HepG2 (cell line): ENCODE measurements at places on chromosomes 5 and 9. TPM values are rescaled to one million over a fixed set of nuclear protein-coding genes. Genes with fewer than 3 reads are reported as not detected.
A peak's percentile ranks its signal among the peaks of the same experiment; 100 is the strongest.

Gene SPAAR
- 0.07 TPM in 1 of 2 replicates, not detected in the other for total RNA-seq

Gene NSG2
- not detected in 2 replicates for total RNA-seq

Gene OTULINL
- total RNA-seq: 0.36 and 0.40 TPM in 2 replicates

Gene ADAMTS13
- total RNA-seq: 0.69 and 0.91 TPM in 2 replicates

Gene NEURL1B
- total RNA-seq: 0.09 and 0.11 TPM in 2 replicates

Gene RLN2
- total RNA-seq: not detected in 2 replicates

Gene SPATA31D4
- not detected in 2 replicates for total RNA-seq

Gene ARAP3
- 0.07 TPM in 1 of 2 replicates, not detected in the other for total RNA-seq

DNA sequence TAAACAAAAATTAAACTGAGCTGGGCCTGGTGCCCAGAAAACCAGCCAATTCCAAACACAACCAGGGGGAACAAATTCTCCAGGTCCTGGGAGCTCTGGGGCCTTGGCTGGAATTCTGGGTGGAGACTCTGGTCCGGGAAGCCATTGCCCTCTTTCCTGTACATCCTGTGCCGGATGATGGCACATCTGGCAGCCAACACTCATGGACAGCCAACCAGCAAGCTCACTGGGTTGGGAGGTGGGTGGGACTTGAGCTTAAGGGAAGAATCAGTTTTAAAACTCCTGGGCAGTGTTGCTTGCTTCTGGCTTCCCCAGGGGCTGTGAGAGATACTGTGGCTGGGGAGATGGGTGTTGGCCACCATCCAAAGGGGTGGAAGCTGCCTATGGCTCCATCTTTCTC is 56.1 kb downstream of the PCDH1 start:
- no peak for DNase-seq

DNA sequence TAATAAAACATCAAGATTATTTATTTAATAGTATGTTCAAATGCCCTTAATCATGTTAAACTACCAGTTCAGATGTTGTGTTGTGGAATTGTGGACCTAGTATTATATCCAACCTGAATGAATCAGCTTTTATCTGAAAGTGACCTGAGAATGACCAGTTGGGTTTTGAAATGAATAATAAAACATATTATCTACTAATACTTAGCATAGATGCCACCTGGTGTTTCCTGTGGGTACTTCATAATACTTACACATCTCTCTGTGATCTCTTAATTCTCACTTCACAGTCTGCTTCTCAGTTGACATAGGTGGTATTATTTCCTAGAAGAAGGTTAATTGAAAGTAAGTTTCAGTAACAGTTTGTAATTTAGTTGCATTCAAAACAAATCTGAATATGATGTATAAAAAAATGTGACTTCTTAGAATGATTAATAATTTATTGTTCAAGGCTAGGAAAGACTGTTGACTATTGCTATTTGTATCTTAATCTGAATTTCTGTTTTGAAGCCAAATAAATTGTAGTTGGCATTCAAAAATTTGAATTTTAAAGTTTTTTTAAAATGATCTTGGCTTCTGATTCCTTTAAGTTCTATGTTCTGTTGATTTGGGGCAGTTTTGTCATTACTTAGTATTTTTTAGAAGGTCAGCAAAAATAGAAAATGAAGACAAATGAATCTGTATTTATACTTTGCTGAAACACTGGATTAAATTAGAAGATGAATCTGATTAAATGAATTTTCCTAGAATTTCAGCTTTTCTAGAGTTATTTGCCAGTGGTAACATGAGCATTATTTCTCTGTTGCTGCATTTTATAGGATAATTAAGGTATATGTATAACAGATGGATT is 48.2 kb downstream of the KIF2A start:
- DNase-seq: peak; percentile 51

DNA sequence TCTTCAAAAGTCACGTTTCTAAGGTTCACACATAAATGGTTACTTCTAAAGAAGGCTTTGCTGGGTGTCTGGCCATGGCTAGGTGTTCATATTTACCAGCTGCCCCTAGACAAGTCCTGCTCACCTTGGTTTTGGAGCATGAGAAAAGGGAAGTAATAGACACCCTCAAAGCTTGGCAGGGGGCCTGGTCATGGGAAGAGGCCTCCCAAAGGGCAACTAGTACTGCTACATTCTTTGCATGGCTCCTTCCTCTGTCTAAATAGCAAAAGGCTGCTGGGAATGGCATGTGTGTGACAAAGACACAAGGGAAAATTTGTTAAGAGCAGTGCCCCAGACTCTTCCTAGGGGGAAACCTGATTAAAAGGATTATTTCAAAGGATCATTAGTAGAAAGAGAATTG is 93.4 kb downstream of the NRG2 start:
- DNase-seq: no peak

- DNase-seq: no peak
Measured at GRCh38 chr5:57207681-57208080, 33.8 kb downstream of the GPBP1 start.

GRCh38 chr9:130043654-130044623 is 950 bp upstream of the FNBP1 start:
- DNase-seq: peak; percentile 83

GRCh38 chr5:37015795-37016666 is 139.5 kb downstream of the NIPBL start:
- DNase-seq: no peak

- no peak for DNase-seq
Measured at GRCh38 chr9:17864951-17865350, 286.1 kb downstream of the SH3GL2 start.

- no peak for DNase-seq
Measured at GRCh38 chr5:172919525-172920446, 39.4 kb upstream of the RPL26L1 start.

DNA sequence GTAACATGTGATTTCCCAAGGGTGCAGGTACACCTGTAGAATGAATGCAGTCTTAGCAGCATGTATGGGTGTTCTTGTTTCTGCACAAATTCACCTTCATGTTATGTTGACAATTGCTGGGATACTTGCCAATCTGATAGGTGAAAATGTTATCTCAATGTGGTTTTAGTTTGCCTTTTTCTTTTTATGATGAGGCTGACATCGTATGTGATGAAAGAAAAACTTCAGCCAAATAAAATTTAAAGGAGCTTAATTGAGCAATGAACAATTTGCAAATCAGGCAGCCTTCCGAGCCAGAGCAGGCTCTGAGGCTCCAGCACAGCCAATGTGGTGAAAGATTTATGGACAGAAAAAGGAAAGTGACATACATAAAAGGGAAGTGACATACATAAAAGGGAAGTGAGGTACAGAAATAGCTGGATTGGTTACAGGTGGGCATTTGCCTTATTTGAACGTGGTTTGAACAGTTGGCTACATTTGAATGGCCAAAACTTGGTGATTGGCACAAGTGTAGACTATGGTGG is 10.5 kb downstream of the TAL2 start:
- DNase-seq: no peak

DNA sequence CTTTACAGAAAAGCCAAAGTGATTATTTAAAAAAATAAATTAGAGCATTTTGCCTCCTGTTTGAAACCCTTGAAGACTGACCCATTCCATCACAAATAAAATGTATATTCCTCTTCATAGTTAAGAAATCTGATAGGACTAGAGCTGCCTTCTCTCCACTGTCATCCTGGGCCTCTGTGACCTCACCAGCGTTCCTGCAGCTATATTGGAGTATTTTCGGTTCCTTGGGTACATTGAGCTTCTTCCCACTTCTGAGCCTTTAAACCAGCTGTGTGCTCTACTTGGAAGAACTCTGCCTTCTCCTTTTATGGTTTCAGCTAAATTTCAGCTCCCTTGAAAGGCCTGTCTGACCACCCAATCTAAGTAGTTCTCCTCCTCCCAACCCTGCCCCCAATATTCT is 99.1 kb upstream of the ABCA1 start:
- DNase-seq: no peak

GRCh38 chr9:137715321-137715720 is 96.5 kb downstream of the EHMT1 start:
- DNase-seq: no peak

DNA sequence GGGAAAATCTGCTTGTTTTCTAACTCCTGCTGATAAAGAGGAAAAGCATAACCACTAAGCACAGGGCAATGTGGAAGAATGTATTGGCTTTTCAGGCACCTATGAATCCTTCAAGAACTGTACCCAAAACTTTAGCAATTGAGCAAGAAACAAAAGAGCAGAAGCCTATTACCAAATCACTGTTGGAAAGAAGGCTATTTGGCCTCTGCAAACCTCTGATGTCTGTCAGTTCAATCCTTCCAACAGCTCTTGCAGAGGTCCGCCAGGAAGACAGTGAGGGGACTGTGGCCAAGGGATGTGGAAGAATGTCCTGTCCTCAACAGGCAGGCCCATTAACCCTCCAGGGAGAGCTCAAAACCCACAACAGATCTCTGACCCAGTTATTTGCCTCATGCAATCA is 328.6 kb downstream of the ENC1 start:
- DNase-seq: no peak

DNA sequence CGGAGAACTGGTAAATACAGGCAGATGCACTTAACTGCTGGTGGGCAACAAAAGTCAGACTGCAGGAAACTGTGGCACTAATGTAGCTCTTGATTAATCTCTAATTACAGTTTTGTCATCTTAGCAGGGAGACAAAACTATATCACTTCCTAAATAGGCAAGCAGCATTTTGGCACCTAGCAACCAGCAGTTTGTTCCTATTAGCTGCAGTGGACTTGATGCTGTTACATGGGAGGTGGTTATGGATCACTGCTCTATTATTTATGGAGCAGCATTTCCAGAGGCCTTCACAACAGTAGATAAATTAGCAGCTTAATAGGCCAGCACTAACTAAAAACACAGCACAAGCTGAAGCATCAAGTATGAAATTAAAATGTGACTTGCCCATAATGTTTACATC is 518.3 kb upstream of the ITGA1 start:
- DNase-seq: no peak

DNA sequence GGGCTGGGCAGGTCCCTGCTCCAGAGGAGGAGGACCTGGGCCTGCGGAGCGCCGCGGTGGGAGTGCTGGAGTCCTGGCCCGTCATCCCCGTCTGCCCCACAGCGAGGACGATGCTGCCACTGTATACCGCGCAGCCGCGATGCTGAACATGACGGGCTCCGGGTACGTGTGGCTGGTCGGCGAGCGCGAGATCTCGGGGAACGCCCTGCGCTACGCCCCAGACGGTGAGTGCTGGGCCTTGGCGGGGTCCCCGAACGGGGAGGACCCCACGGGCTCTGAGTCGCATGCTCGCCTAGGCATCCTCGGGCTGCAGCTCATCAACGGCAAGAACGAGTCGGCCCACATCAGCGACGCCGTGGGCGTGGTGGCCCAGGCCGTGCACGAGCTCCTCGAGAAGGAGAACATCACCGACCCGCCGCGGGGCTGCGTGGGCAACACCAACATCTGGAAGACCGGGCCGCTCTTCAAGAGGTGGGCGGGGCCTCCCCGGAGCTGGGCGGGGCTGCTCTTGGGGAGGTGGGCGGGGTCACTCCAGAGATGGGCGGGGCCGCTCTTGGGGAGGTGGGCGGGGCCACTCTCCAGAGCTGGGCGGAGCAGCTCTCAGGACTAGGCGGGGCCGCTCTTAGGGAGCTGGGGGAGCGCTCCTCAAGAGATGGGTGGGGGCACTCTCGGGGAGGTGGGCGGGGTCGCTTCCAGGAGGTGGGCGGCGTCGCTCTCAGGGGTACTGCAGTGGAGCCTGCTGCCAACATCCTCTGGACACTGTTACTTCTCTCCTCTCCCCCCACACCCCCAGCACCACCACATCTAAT is 13.1 kb downstream of the LRRC26 start:
- DNase-seq: no peak

DNA sequence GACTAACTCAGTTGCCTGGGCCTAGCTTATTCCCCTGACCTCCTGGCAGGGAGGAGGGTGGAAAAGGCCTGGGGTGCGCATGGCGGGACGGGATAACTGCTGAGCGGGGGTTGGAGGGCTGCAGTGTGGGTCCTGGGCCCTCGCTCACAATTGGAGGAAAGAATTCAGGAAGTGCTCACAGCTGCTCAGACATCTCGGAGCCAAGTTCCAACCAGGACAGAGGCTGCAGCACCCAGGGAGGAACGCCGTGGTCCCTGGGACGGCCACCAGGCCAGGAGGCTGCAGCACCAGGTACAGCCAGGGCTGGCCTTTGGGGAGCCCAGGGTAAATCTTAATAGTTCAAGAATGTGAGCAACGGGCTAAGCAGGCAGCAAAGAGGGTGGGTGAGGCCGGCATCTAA is at the start of gene SPAAR:
Gene SPAAR (plus strand): TSS at position 217 of the 400 bp plus-strand sequence. CDS start 974 bp downstream, outside the sequence.
- no peak for DNase-seq

GRCh38 chr9:120974921-120975320 is 48.3 kb upstream of the TRAF1 start:
- no peak for DNase-seq

DNA sequence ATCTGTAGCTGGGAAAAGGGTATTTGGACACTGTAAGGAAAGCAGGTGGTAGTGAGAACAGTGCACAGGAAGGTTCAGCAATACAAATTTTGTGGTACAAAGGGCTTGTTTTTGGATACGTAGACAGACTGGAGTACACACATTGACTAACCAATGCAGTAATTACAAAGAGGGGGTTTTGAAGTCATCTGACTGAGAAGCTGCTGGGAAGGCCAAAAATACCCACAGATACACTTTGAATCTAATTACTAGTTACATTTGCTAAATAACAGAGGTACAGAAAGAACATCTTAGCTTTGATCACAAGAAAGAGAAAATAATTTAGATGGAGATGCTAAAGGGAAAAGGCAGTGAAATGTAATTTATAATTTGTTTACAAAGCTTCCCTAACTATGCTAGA is 45.9 kb downstream of the PKD2L2 start:
- no peak for DNase-seq

- no peak for DNase-seq
Measured at GRCh38 chr5:125390326-125390725, 643.9 kb upstream of the ZNF608 start.

DNA sequence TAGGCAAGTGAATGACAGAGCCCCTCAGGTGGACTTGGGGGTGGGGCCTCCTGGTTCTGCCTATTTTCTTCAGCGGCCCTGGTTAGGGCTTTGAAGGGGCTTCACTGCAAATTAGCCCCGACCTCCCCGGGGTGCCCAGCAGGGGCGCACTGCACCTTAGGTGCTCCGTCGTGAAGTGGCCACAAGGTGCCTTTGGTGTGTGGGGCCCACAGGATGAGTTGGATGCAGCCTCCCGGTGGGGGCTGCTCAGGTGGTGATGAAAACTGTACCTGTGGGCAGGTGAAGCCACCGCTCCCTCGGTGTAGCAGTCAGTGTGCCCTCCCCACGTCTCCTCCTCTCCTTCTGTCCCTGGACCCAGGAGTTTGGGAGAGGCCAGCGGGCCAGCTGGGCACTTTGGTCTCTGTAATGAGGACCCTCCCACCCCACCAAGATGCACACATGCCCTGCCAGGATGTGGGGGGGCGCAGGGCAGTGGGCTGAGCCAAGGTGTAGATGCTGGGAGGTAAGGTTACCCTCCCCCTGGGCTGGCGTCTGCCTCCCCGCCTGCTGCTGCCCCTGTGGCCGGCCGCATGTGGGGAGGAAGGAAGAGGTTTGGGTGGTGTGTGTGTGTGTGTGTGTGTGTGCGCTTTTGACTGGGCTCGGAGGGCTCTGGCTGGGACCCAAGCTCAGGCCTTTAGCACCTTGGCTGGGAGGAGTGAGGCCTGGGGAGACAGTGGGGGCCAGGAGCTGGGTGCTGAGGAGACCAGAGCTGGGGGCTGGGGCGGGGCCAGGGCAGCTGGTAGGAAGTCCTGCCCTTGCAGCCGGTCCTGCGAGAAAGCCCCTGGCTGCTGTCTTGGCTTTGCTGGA is 55.6 kb downstream of the RXRA start:
- DNase-seq: peak; percentile 21
